ENCODE measurements at places on chromosomes 7 and 10.

DNA sequence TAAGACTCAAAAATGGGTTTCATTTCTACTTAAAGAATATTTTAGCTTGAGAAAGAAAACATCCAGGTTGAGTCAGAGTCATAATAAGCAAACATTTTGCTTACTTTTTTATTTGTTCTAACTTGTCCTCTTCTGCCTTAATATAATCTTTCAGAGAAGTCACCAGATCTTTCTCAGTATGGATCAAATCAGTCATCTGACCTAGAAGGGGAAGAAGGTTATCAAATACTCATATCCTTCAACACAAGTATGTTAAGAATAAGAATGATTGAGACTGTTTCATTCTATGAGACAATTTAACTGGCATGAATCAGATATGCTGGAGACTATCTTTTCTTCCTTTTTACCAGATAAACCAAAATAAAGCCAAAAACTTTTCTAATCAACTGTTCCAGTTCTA, 23.0 kb downstream of the P4HA1 start:
- no peak for DNase-seq

DNA sequence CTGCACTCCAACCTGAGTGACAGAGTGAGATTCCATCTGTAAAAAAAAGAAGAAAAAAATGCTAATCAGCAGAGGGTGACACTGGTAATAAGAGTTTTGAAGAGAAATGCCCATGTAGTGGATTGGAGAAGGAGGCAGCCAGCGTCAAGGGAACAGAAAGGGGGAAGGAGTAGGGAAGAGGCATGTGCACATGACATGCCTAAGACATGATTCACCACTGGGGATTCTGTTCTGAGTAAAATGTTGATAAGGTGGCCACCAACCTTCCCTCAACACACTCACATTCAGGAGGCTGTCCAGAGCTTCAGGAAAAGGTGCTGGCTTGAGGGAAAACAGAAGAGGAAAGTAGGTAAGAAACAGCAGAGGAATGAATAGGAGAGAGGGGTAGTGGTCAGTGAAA, 39.9 kb downstream of the AKR1D1 start:
- DNase-seq, result peak; percentile 91

- peak; percentile 99 for DNase-seq
Observed at GRCh38 chr7:23470330-23471105, at the start of gene IGF2BP3. TSS of gene IGF2BP3 (minus strand) at chr7:23470491. CDS start at chr7:23470110, 381 bp downstream.

DNA sequence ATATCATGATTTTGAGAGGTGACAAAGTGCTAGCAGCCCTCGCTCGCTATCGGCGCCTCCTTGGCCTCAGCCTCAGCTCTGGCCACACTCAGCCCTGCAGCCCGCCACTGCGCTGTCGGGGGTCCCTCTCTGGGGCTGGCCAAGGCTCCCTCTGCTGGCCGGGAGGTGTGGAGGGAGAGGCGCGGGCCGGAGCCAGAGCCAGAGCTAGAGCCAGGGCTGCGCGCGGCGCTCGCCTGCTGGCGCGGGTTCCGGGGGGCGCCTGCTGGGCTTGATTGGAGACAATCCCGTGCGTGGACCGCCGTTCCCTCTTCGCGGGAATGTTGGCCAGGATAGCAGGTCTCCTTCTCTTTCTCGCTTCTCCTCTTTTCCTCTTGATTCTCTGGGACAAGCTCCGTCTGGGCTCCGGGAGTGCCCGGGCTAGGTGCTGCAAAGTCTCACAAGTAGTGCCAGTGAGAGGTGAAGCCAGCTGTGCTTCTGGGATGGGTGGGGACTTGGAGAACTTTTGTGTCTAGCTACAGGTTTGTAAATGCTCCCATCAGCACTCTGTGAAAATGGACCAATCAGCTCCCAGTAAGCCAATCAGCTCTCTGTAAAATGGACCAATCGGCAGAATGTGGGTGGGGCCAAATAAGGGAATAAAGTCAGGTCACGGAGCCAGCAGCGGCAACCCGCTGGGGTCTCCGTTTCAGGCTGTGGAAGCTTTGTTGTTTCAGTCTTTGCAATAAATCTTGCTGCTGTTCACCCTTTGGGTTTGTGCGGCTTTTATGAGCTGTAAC, 43.4 kb upstream of the ELMO1 start:
- DNase-seq, result peak; percentile 93

DNA sequence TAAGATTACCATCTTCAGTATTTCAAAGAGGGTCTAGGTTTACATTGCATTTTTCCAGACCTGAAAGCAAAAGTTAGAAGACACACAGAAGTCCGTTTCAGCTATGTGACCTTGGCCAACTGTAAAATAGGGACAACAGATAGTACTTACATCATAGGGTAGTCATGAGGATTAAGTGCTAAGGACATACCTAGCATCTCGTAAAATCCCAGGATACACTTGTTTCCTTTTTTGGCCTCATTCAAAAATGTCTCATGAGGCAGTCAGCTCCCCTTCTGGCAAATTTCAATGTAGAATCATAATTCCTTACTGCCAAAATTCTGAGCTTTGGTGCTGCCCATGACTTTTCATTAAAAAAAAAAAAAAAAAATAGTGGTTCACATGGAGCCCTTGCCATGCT, 6.4 kb upstream of the DUSP5 start:
- DNase-seq, result no peak

Measured in mesendoderm (in vitro differentiated cells).